Eye (tissue), 1 donor: ENCODE measurements at places on chromosomes 13 and 19.

GRCh38 chr19:40244579-40245317, 18.3 kb upstream of the CCNP start:
- no peak for DNase-seq

DNA sequence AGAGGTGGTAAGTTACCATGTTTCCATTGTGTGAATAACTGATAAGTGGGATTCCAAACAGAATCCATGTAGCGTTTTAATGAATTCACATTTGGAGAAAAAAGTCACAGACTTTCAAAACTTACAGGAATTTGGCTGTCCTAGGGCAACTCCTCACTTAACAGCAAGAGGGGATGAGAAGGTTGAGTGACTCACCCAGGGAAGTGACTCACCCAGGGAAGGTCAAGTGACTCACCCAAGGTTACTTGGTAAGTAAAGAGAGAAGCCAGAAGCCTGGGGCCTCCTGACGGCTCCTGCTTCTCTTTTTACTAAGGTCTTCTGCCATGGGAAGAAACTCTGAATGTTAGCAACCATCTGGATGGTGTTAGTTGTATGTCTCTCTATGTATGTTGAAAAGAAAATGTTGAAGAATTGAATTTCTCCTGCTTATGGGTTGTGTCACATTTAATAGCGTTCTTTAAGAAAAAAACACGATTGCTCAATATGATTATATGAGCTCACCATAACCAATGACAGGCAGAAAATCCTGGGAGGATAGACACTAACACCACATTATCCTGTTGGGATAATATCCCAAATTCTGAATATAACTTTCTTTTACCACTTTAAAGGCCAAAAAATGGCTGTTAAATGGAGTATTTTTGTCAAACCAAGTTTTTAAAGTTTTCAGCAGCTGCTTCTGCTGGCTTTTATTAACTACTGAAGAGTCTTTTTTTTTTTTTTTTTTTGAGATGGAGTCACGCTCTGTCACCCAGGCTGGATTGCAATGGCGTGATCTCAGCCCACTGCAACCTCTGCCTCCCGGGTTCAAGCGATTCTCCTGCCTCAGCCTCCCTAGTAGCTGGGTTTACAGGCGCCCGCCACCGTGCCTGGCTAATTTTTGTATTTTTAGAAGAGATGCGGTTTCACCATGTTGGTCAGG, 195.6 kb downstream of the GGACT start:
- peak; percentile 54 for DNase-seq

GRCh38 chr13:41973247-41973741, 12.4 kb upstream of the VWA8 start:
- DNase-seq, result no peak

GRCh38 chr13:39825886-39826285, 170.4 kb downstream of the COG6 start:
- peak; percentile 37 for DNase-seq

DNA sequence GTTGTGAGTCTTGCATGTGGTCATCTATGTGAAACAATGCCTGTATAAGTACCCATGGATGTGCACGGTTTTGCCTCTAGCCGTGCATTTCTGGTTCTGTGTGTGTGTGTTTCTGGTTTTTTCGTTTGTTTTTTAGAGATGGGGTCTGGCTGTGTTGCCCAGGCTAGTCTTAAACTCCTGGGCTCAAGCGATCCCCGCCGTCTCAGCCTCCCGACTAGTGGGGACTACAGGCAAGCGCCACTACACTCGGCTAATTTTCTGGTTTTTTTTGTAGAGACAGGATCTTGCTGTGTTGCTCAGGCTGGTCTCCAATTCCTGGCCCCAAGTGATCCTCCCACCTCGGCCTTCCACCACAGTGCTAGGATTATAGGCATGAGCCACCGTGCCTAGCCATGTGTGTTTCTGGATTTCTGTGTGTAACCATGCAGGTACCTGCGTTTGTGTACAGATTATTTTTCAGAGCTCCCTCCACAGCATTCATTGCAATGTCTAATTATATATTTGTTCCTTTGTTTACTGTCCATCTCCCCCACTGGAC, 15.9 kb upstream of the FOSB start:
- no peak for DNase-seq

DNA sequence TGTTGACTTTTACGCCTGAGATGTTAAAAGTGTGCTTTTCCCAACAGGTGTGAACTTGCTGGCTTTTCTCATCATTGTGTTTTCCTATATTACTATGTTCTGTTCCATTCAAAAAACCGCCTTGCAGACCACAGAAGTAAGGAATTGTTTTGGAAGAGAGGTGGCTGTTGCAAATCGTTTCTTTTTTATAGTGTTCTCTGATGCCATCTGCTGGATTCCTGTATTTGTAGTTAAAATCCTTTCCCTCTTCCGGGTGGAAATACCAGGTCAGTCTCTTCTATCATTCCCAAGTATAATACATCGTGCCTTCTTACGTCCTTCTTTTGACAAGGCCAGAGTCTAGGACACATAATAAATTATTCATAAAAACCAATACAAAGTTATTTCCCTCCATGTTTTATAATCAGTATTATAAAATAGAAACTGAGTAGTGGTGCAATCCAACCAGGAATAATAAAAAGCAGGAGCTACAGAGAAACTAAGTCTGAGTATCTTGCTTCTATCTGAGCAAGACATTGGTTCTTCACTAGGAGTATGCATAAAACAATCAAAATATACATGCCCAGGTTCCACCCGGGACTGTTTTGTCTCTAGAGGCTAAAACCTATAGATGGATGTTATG, 57.9 kb downstream of the RXFP2 start:
- DNase-seq, result peak; percentile 65

DNA sequence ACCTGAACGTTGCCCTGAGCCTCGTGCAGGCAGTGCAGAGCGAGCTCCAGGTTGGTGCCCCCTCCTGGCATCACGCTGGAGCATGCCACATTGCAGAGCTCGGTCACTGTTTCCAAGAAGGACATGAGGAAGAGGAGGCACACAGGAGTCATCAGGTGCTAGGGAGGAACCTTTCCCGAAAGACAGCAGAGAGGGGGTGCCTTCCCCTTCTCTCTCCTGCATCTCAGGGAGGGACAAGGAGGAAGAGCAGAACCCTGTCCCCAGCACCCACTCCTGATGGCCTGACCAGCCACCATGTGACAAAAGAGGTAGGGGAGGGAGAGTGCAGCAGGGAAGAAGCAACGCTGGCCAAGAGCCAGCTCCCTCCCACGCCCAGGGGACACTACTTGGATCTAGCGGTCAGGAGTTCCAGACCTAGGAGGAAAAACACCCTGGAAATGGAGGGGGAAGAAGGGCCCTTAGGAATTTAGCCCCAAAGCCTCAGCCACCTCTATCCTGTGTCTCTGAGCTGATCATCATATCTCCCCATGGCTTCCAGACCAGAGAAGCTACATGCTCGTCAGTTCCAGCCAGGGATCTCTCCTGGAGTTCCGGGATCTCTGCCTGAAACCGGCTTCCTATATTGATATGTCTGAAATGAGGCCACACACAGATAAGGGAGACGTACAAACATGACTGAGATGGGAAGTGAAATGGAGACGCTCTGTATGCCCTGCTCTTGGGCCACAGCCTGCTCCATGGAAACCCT, 17.0 kb upstream of the NAPA start:
- DNase-seq, result no peak

- no peak for DNase-seq
Observed at GRCh38 chr19:49874503-49875157, 2.5 kb downstream of the AKT1S1 start.

GRCh38 chr19:8631425-8631819, 989 bp downstream of the NFILZ start:
- peak; percentile 81 for DNase-seq

GRCh38 chr19:44845612-44846454, at the start of gene NECTIN2:
TSS of gene NECTIN2 (plus strand) at chr19:44846297. CDS start at chr19:44846526, 229 bp downstream.
- peak; percentile 99 for DNase-seq
